Ovary (tissue), 10 donors: ENCODE measurements at places on chromosomes 16 and 17. TPM values are rescaled to one million over a fixed set of nuclear protein-coding genes. Genes with fewer than 3 reads are reported as not detected.

Gene CDT1
- 0.18 TPM for polyA plus RNA-seq

Gene PPP1R27
- not detected for polyA plus RNA-seq

GRCh38 chr17:8224891-8225812 is 14.8 kb upstream of the AURKB start:
- no peak for DNase-seq

GRCh38 chr16:10206215-10206614 is 24.0 kb upstream of the GRIN2A start:
- no peak for DNase-seq

DNA sequence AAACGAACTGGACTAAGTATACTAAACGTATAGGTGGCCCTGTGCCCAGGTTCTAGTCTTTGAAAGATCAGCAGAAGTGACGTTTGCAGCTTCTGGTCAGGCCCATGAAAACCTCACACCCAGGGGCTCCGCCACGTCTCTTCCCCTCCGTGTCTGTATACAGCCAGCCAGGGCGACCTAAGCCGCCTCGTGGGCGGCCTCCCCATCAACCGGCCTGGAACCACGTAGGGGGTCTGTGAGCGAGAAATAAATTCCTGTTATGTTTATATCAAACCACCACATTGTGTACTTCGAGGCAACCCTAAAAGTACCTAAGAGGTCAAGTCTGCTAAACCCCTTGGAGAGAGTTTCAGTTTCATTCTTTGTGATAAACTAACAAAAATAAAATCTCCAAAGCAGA is 6.8 kb downstream of the TK1 start:
- DNase-seq = no peak

DNA sequence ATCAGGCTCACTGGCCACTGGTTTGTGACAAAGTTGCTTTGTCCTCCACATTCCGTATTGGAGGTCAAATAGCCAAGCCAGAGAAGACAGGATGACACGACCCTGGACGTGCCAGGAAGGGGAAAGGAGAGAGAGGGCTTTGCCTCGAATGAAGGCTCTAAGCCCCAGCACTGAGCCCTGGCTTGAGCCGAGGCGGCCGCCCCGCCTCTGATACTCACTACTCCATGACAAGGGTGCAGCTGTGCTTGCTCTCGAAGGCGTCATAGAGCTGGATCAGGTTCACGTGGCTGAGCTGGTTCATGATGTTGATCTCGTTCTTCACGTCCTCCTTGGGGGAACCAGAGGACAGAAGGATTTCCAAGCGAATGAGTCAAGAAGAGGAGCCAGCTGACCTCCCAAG is 19.3 kb downstream of the MYLK3 start:
- no peak for DNase-seq

DNA sequence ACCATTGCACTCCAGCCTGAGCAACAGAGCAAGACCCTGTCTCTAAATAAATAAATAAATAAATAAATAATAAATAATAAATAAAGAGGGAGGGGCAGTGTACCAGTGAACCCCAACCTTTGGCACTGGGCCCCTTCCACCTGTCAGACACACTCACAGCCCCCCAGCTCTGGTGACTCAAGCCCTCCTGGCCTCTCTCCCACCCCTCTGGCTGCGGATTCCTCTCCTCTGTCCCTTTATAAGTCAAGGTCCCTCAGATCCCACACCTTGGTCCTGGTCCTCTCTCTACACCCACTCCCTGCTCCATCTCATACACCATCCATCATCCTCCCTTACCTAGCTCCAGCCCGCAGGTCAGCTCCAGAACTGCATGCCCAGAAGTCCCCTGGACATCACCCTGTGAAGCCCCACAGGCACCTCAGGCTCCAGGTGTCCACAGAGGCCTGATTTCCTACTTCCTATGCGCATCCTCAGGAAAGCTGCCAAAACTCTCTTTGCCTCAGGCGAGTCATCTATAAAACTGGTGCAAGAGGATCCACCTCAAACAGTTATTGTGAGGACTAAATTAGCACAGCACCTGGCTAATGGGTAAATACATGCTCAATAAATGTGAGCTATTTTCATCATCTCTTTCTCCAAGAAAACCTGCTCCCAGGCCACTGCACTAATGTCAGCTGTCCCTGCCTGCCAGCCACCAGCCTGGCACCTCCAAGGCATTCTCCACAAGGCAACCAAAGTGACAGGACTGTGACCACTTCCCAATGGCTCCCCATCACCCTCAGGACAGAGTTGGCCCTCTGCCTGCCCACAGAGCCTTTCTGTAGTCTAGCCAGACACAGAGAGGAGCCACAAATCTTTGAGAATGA is 46.8 kb downstream of the BEAN1 start:
- DNase-seq = no peak

DNA sequence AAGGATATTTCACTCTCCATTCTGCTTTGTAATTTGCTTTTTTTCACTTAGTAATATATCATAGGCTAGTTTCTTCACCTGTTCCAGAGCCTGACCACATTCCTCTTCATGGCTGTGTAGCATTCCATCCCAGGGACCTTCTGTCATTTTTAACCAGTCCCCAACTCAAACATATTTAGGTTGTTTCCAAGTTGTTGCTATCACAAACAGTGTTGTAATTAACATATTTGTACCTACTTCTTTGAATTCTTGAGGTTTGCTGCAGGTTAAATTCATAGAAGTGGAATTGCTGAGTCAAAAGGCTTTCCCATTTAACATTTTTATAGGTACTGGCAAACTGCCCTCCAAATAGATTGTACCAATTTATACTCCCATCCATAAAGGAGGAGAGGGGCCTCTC is 65.1 kb upstream of the MED9 start:
- DNase-seq = no peak

DNA sequence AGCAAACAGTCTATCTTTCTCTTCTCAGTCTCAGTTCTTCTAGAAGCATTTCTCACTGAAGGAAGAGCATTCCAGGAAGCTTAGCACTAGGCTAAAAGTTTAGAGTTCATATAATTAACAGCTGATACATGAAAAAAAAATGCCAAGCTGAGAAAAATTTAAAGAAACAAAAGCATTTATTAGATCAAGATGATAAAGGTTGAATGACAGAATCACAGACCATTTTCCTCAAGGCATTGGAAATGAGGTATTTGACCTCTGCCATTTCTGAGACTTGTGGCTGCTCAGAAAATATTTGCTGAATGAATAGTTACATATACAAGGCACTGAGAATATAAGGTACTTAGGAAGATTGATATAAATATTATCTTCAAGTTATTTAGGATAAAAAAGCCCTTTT is 901.6 kb upstream of the GOT2 start:
- DNase-seq = no peak

DNA sequence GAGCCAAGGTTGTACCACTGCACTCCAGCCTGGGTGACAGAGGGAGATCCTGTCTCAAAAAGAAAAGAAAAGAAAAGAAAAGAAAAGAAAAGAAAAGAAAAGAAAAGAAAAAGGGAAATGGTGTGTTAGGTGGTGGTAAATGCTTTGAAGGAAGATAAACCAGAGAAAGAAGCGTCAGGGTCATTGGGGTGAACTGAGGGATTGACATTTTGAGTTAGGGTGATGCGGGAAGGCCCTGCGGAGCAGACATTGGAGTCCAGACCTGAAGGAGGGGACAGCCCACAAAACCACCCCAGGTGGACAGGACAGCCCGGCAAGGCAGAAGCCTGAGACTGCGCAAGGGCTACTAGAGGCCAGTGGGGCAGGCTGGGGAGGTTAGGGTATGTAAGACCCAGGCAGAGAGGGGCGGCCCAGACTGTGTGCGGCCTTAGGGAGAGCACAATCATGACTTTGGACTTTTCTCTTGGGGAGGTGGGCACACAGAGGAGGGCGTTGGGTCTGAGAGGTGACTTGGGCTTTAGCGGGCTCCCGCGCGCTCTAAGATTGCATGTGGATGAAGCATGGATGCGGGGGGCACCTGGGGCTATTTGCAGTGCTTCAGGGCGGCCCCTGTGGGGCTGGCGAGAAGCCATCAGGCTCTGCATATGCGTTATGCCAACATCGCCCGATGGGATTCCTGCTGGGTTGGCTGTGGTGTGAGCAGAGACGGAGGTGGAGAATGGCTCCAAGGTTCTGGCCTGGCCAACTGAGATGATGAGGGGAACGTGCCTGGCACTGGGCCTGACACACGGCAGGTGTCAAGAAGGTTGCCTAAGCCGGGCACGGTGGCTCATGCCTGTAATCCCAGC is 3.3 kb upstream of the GAA start:
- no peak for DNase-seq

DNA sequence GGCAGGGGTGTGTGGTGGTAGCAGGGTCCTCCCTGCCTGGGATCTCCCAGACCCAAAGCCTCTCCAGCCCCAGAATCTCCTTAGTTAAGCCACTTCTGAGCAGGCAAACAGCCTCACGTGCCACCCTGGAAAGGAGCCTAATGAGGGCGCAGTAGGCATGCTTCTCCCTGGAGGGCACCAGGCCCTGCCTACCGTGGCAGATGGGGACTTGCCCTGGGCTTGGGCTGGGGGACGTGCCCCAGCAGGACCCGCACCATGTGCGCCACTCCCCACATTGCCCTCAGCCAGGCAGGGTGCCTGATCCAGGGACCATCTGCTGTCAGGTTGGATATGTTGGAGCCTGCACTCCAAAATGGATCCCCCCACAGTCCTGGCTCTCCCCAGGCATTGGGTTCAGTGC is 14.2 kb downstream of the FAM83G start:
- DNase-seq = no peak

- no peak for DNase-seq
Observed at GRCh38 chr16:66477028-66477515, 50.0 kb downstream of the BEAN1 start.

DNA sequence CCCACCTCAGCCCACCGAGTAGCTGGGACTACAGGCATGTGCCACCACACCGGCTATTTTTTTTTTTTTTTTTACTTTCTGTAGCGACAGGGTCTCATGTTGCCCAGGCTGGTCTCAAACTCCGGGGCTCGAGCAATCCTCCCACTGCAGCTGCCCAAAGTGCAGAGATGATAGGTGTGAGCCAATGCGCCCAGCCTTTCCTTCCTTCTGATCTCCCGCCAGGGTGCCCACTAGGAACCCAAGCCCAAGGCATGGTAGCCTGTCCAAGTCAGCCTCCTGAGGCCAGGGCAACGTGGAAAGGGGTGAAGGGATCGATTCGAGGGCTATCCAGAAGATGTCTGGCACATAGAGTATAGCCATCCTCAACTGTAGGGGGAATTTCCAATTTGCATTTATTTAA is 9.6 kb upstream of the CREBBP start:
- DNase-seq = no peak

DNA sequence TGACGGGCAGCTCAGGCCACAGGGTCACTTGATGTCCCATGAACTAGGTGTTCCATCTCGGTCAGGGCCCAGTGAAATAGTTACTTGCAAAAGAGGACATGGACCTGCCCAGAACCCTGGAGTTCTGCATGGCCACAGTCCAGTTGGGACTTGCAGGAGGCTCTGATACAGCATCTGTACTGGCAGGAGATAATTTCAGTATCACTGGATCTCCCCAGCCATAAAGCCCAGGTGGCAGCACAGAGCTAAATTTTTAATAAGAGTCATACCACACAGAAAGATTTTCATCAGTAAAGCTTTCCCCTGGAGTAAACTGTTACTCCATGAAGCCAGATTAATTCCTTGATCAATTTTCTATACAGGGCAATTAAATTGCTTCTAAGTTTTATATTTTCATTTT is 18.0 kb upstream of the SLC16A5 start:
- DNase-seq = no peak
